Naive thymus-derived CD8-positive, alpha-beta T cell (primary cell): ENCODE measurements at places on chromosomes 12 and 14.

GRCh38 chr14:33480887-33481184 lies 470.0 kb downstream of the EGLN3 start:
- no peak overlapping the region for H3K27ac ChIP-seq
- H3K4me1 ChIP-seq, result no peaks in the 10 kb centered on the region
- DNase-seq, result no peak
- no peak overlapping the region for H3K4me3 ChIP-seq

DNA sequence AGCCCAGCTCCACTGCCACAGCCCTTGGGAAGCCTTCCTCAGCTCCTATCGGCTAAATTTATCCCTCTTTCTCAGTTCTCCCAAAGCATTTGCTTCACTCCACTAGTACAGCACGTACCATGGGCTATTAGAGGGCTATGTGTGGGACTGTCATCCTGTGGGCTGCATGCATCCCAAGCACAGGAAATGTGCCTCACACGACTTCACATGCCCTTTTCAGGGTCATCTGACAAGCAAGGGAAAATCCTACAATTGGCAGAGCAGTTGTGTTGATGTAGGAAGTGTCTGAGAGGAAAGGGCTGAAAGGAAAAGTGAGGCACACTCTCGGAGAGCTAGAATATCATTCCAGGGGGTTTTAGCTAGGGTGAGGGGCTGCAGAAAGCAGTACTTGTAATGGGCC lies 47.6 kb downstream of the NINJ2 start:
- DNase-seq, result no peak
- no peak overlapping the region for H3K4me3 ChIP-seq
- no peaks in the 10 kb centered on the region for H3K27me3 ChIP-seq
- no peaks in the 10 kb centered on the region for H3K36me3 ChIP-seq
- H3K27ac ChIP-seq, result no peak overlapping the region

- H3K27ac ChIP-seq, result peak overlapping the region; percentile 84
- H3K4me3 ChIP-seq, result peak overlapping the region; percentile 81
- H3K36me3 ChIP-seq, result no peaks in the 10 kb centered on the region
- no peaks in the 10 kb centered on the region for H3K27me3 ChIP-seq
These were observed 903 bp upstream of the NT5DC3 start for GRCh38 chr12:103841690-103842584.

- DNase-seq, result no peak
- peaks cover 7% of the 10 kb centered on the region for H3K27me3 ChIP-seq
- H3K4me3 ChIP-seq, result no peak overlapping the region
- no peaks in the 10 kb centered on the region for H3K36me3 ChIP-seq
- no peaks in the 10 kb centered on the region for H3K4me1 ChIP-seq
These were observed 205.0 kb upstream of the KRR1 start for GRCh38 chr12:75716291-75717025.

- peak overlapping the region; percentile 92 for H3K4me3 ChIP-seq
- peaks cover 26% of the 10 kb centered on the region for H3K4me1 ChIP-seq
- H3K27ac ChIP-seq, result peak overlapping the region; percentile 95
- H3K27me3 ChIP-seq, result no peaks in the 10 kb centered on the region
These were observed 648 bp downstream of the SNX6 start for GRCh38 chr14:34629344-34629656.

- peaks cover 12% of the 10 kb centered on the region for H3K4me1 ChIP-seq
- H3K36me3 ChIP-seq, result no peaks in the 10 kb centered on the region
- no peak for DNase-seq
- H3K27me3 ChIP-seq, result no peaks in the 10 kb centered on the region
- H3K27ac ChIP-seq, result no peak overlapping the region
These were observed 26.4 kb upstream of the BATF start for GRCh38 chr14:75495882-75496281.

- no peaks in the 10 kb centered on the region for H3K27me3 ChIP-seq
- H3K36me3 ChIP-seq, result no peaks in the 10 kb centered on the region
- DNase-seq, result no peak
- H3K4me3 ChIP-seq, result no peak overlapping the region
These were observed 328.6 kb downstream of the MDGA2 start for GRCh38 chr14:47346849-47347248.

GRCh38 chr14:66330916-66331315 lies 155.3 kb upstream of the CCDC196 start:
- no peak for DNase-seq
- H3K4me1 ChIP-seq, result no peaks in the 10 kb centered on the region
- peaks cover 2% of the 10 kb centered on the region for H3K36me3 ChIP-seq
- H3K4me3 ChIP-seq, result no peak overlapping the region

DNA sequence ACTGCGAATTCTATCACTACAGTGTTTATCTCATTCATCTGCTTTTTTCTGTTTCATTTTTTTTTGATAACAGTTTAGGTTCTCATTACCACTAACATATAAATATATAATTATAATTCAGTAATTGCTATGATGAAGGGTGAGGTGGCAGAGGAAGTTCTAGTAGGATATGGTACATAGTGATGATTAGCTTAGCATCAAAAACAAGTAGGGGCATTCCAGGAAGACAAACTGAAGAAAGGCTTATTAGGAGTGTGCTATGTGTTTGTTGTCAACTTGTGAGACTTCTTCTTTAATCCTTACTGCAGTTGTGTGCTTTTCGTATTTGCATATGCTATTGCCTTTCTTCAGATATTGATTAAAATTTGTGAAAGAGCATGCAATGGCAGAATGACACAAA lies 20.6 kb downstream of the FUT8 start:
- H3K4me1 ChIP-seq, result peaks cover 59% of the 10 kb centered on the region
- no peak for DNase-seq
- no peak overlapping the region for H3K4me3 ChIP-seq
- peaks cover 13% of the 10 kb centered on the region for H3K36me3 ChIP-seq
- no peak overlapping the region for H3K27ac ChIP-seq
- no peaks in the 10 kb centered on the region for H3K27me3 ChIP-seq

GRCh38 chr12:121331248-121331647 lies 21.0 kb downstream of the ANAPC5 start:
- H3K4me1 ChIP-seq, result peaks cover 3% of the 10 kb centered on the region
- H3K4me3 ChIP-seq, result no peak overlapping the region
- no peaks in the 10 kb centered on the region for H3K36me3 ChIP-seq
- no peak for DNase-seq
- no peak overlapping the region for H3K27ac ChIP-seq
- H3K27me3 ChIP-seq, result no peaks in the 10 kb centered on the region

DNA sequence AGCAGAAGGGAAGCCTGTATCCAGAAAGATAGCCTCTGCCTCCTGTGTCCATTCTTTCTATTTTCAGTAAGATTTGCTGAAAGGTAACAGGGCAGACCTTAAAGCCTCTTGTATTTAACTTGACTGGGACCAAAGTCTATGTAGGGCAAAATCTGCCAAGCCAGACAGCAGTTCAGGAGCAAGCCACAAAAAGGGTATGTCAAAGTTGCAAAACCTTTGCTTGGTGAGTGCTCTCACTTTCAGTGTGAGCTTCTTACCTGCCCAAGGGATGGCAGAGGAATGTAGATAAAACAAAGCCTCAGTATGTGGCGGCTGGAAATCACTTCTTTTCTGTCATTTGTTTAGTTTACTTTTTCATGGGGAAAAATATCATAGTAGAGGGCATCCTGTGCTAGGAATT lies 63.1 kb downstream of the PLEKHG7 start:
- H3K4me1 ChIP-seq, result peaks cover 23% of the 10 kb centered on the region
- H3K36me3 ChIP-seq, result no peaks in the 10 kb centered on the region
- no peak overlapping the region for H3K27ac ChIP-seq
- H3K27me3 ChIP-seq, result no peaks in the 10 kb centered on the region

GRCh38 chr12:62749586-62749985 lies 185.4 kb downstream of the PPM1H start:
- H3K36me3 ChIP-seq, result no peaks in the 10 kb centered on the region
- H3K27me3 ChIP-seq, result peaks cover 3% of the 10 kb centered on the region
- no peak overlapping the region for H3K27ac ChIP-seq
- no peak for DNase-seq
- H3K4me1 ChIP-seq, result no peaks in the 10 kb centered on the region

DNA sequence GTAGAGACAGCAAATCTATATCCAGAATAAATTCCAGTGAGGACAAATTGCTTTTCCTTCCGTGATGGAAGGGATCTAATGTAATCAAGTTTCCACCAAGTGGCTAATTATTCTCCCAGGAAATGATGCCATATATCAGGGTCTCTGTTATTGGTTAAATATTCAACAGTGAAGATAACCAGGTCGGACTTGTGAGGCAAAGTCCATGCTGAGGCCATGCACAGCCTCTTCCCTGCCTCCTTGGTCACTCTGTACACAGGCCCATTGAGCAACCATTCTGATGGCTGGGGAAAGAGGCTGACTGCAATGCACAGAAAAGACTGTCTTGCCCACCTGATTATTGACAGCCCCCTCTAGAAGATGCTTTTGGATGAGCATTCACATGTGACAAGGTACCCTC lies 90.1 kb downstream of the TNFAIP2 start:
- peaks cover 61% of the 10 kb centered on the region for H3K27me3 ChIP-seq
- H3K27ac ChIP-seq, result no peak overlapping the region
- H3K4me1 ChIP-seq, result no peaks in the 10 kb centered on the region
- H3K4me3 ChIP-seq, result no peak overlapping the region

DNA sequence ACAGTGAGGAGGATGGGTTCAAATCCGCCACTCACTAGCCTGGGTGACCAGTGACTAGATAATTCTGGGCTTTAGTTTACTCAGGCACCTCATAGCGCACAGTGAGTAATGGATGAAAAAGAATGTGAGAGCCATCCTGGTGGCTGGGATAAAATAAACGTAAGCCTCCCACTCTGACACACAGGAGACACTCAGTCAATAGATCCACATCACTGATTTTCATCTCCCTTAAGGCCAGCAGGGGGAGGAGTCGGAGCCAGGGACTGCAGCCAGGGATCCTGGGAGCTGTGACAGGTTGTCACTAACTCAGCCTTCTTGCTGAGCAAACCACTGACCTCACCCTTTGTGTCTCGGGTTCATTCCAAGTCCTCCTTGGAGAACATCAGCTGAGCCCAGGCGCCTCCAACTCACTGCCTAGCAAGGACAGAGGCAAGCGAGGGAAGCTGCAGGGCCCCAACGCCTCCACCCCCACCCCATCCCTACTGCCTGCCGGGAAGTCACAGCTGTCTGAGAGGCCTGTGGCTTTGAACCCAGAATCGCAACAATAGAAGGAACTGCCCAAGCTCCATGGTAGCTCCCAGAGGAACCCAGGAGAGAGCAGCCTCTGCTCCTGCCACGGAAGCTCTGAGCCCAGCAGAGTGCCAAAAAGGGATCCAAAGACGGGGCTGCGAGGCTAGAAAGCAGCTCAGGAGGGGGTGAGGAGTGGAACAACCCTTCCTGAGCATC lies 30.7 kb downstream of the PXN start:
- H3K4me3 ChIP-seq, result no peak overlapping the region
- no peak for DNase-seq
- H3K27ac ChIP-seq, result peak overlapping the region; percentile 95
- no peaks in the 10 kb centered on the region for H3K27me3 ChIP-seq

DNA sequence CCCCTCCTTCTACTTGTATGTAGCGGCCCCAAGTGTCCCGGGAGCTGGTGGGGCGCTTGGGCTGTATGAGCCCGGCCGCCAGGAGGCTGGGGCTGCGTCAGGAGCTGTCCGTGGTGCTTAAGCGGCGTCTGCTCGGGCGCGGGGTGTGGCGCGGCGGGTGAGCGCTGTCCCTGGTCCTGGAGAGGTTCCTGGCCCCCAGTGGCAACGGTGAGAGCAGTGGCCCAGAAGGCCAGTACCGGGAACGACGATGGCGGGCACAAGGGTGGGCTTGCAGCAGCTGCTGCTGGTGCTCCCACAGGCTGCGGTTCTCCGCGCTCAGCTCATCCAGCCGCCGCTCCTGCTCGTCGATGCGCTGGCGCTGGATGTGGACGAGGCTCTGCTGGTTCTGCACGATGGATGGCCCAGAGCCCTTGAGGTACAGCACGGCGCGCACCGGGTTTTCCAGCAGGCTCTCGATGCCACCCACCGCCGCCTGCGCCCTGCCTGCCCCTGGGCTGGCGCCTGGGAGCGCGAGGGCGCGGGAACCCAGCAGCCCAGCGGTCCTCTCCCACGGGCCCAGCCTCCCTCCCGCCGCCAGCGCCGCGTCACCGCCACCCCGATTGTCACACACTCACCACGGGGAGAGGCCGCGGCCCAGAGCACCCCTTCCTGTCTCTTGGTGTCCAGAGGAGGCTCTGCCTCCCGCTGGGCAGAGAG lies 41.9 kb upstream of the FKBP4 start:
- no peak overlapping the region for H3K4me3 ChIP-seq
- peaks cover 16% of the 10 kb centered on the region for H3K36me3 ChIP-seq
- DNase-seq, result peak; percentile 77
- no peak overlapping the region for H3K27ac ChIP-seq

- peak overlapping the region; percentile 56 for H3K27ac ChIP-seq
- H3K4me3 ChIP-seq, result peak overlapping the region; percentile 72
- H3K27me3 ChIP-seq, result no peaks in the 10 kb centered on the region
- no peak for DNase-seq
- no peaks in the 10 kb centered on the region for H3K36me3 ChIP-seq
- H3K4me1 ChIP-seq, result peaks cover 54% of the 10 kb centered on the region
These were observed 4.7 kb upstream of the EIF2S3B start for GRCh38 chr12:10501030-10501429.

- no peaks in the 10 kb centered on the region for H3K4me1 ChIP-seq
- no peaks in the 10 kb centered on the region for H3K36me3 ChIP-seq
- H3K4me3 ChIP-seq, result no peak overlapping the region
- no peak for DNase-seq
- no peaks in the 10 kb centered on the region for H3K27me3 ChIP-seq
These were observed 402.8 kb downstream of the AEBP2 start for GRCh38 chr12:19842116-19842515.

- H3K4me1 ChIP-seq, result no peaks in the 10 kb centered on the region
- no peak overlapping the region for H3K4me3 ChIP-seq
- H3K27me3 ChIP-seq, result no peaks in the 10 kb centered on the region
- H3K36me3 ChIP-seq, result peaks cover 3% of the 10 kb centered on the region
- H3K27ac ChIP-seq, result no peak overlapping the region
These were observed 29.1 kb upstream of the SOS2 start for GRCh38 chr14:50260511-50260910.

- H3K4me1 ChIP-seq, result no peaks in the 10 kb centered on the region
- H3K36me3 ChIP-seq, result no peaks in the 10 kb centered on the region
- no peak overlapping the region for H3K4me3 ChIP-seq
- H3K27ac ChIP-seq, result no peak overlapping the region
These were observed 65.3 kb downstream of the PRIMA1 start for GRCh38 chr14:93723001-93723400.

DNA sequence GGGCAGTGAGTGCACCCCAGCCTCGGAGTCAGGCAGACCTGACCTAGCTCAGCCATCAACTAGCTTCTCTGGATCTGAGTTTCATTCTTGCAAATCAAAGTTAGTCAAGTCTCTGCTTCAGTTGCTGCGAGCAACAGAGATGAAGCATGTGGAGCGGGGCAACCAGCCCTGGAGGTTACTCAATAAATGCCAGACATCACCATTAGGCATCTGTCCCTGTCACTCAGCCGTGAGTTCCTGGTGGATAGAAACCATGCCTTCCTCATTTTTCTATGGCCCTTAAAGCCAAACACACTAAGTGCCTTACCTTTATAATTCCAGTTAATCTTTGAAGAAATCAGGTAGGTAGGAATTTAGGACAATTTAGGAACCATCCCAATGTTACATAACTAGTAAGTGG lies 19.3 kb downstream of the RFX4 start:
- H3K27ac ChIP-seq, result no peak overlapping the region
- H3K36me3 ChIP-seq, result no peaks in the 10 kb centered on the region
- H3K4me1 ChIP-seq, result no peaks in the 10 kb centered on the region
- no peak for DNase-seq
- peaks cover 15% of the 10 kb centered on the region for H3K27me3 ChIP-seq
